CD4-positive, alpha-beta T cell treated with Interleukin-15 for 1 hour (primary cell): ENCODE measurements at places on chromosomes 6 and 20.

GRCh38 chr6:135295085-135295484 lies 114.0 kb downstream of the MYB start:
- DNase-seq = no peak

- DNase-seq = peak; percentile 52
Observed at GRCh38 chr6:109187399-109188114, 92.2 kb downstream of the CEP57L1 start.

DNA sequence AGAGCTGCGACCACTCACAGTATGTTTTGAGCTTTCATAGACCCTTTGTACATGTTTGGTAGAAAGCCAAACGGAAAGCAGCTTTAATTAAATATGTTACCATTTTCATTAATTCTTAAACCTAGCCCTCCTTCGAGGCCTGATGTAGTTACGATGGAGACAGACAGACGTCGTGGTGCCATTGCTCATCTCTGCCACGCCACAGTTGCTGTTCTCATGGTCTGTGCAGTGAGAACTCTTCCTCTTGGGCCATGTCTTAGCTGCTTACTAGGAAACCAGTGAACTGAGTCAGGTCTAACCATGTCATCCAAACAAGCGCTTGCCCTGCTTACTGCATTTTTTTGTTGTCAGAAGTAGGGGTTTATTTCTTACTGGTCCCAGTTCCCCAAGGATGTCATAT lies 62.8 kb downstream of the SNX9 start:
- no peak for DNase-seq

- DNase-seq = no peak
Observed at GRCh38 chr6:106170030-106170791, 84.1 kb downstream of the PRDM1 start.

DNA sequence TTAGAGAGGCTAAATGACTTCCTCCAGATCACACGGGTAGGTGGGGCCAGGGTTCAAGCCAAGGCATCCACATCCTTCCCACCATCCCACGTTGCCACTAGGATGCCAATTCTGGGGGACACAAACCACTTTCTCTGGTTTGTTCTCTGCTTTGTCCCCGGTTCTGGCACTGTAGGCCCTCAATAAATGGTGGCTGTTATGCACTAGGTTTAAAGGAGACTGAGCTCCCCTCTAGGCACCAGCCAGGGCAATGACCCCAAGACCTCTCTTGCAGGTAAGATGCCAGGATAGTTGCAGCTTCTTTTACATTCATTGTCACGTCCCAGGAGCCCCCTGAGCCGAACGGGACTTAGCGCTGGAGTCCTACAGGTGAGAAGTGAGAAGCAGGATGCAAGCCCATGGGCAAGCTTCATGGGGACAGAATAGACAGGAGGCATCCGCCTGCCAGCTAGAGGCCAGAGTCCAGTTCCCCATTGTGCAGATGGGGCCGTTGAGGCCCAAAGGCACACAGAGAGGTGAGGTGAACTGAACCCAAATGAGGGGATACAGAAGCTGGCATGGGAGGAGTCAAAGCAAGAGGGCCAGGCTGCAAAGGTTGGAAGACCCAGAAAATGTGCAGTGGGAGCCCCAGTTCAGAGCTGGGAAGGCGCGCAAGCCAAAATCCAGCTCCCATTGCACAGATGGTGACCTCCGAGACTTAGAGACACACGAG lies 677 bp downstream of the PXMP4 start:
- no peak for DNase-seq

- no peak for DNase-seq
Observed at GRCh38 chr6:164889980-164890379, 419.4 kb downstream of the C6orf118 start.

DNA sequence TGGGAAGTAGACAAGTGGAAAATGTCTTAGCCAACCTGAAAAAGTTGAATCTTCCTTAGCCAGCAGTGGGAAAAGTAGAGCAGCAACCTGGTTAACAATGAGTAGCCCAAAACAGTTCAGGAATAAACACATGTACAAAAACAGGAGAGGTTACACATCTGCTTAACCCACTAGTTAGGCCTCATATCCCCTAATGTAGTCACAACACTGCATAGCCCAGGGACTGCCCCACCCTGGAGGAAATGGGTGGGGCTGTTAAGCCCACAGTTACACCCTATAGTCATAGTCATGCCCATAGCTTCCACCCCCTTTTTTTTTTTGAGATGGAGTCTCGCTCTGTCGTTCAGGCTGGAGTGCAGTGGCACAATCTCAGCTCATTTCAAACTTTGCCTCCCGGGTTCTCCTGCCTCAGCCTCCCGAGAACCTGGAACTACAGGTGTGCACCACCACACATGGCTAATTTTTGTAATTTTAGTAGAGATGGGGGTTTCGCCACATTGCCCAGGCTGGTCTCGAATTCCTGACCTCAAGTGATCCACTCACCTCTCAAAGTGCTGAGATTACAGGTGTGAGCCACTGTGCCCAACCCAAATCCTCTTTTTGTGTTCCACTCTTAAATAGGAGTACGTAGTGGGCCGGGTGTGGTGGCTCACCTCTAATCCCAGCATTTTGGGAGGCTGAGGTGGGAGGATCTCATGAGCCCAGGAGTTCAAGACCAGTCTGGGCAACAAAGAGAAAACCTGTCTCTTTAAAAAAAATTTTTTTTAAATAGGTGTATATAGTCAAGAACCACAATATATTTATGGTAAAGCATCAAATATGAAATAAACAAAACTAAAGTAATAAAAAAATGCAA lies 24.5 kb downstream of the ILRUN start:
- peak; percentile 88 for DNase-seq

- peak; percentile 26 for DNase-seq
Observed at GRCh38 chr6:117677553-117678141, 2.4 kb downstream of the NUS1 start.

DNA sequence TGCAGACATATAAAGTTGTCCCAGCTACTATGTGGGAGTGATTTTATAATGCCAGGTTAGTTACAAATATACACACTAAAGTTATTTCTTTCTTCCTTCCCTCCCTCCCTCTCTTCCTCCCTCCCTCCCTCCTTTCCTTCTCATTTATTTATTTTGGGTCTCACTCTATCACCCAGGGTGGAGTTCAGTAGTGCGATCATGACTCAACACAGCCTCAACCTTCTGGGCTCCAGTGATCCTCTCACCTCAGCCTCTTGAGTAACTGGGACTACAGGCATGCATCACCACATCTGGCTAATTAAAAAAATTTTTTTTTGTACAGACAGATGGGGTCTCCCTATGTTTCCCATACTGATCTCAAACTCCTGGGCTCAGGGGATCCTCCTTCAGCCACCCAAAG lies 59.2 kb downstream of the PHF20 start:
- DNase-seq = no peak

GRCh38 chr6:92271091-92271490 lies 1148.3 kb downstream of the EPHA7 start:
- DNase-seq = no peak

- DNase-seq = no peak
Observed at GRCh38 chr20:24972341-24972740, 20.2 kb downstream of the APMAP start.

- no peak for DNase-seq
Observed at GRCh38 chr20:10171864-10172751, 46.5 kb upstream of the SNAP25 start.

GRCh38 chr20:50192364-50193198 lies 2.0 kb downstream of the CEBPB start:
- peak; percentile 81 for DNase-seq

GRCh38 chr6:113402544-113402943 lies 454.6 kb upstream of the MARCKS start:
- no peak for DNase-seq

DNA sequence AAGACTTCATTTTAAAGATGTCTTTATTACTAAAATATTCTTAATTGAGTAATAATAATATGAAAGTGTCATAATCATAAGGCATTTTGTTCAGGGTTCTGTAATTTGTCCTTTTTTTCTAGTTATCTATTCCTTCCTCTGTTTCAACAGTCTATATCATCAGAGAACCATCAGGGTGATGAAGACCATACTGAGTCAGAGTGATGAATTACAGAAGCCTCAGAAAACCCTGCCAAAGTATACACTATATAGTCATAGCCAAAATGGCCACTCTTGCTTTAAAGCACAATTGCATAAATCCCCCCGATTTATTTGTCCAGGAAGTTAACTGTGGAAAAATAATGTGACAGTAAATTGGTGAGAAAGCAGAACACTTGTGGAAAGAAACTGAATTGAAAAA lies 735.0 kb downstream of the EPHA7 start:
- no peak for DNase-seq

DNA sequence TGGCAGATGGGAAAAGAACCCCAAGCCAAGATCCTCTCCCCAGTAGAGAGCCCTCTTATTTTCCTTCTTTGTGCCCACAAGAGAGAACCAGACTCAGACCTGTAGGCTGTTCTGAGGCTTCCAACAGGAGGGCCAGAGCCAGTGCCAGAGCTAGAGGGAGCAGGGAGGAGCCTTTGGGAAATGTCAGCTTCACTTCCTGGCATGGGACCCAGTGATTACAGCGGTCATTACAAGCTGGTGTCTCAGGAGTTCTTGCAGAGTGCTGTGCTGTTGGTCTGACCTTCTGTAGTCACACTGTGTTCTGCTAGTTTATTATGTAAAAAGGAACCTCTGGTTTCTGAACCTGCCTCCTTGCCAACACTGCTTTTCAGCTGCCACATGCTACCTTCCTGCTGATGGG lies 38.9 kb downstream of the STK35 start:
- DNase-seq = no peak

GRCh38 chr20:10478205-10478604 lies 43.1 kb downstream of the SLX4IP start:
- no peak for DNase-seq

DNA sequence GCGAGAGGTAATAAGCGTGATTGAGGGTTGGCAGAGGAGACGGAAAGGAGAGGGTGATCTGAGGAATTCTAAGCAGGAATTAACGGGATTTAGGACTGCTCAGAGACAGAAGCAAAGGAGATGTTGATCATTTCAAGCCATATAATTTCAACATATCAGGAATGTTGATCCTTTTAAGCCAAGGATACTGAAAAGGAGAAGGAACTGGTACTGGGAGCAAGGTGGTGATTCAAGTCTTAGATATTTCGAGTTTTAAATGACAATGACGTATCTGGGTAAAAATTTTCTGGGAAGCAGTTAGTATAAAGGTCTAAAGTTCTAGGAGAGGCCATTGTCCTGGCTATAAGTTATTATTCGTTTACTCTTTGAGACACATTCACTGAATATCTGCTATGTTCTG lies 91.3 kb upstream of the OGFRL1 start:
- no peak for DNase-seq

DNA sequence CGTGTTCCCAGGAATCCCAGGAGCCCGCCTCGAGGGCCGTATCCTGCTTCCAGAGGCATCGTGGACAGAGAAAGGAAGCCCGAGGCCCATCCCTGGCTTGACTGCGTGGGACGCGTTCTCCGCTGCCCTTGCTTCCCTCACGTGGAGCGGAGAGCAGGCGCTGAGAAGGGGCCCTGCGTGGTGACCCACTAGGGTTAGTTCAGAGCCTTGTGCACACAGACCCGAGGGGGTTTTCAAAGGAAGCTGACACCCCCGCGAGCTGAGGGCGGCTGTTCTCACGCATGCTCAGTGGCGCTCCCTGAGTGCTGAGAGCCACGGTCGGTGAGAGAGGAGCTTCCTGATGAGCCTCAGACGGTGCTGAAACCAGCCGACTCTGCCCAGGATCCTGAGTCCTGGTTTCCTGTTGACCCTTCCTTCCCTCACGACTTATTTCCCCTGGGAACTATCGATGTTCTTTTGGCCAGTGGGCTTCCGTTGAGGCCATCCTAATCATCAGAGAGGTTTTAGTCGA lies 28.9 kb upstream of the CCR6 start:
- peak; percentile 91 for DNase-seq

GRCh38 chr20:37885593-37886503 lies 17.1 kb upstream of the VSTM2L start:
- no peak for DNase-seq

GRCh38 chr6:30759575-30760239 lies 15.4 kb upstream of the IER3 start:
- DNase-seq = no peak

GRCh38 chr6:47733879-47734558 lies 35.6 kb downstream of the ADGRF4 start:
- DNase-seq = no peak

- DNase-seq = no peak
Observed at GRCh38 chr6:116887168-116887567, 10.1 kb downstream of the RFX6 start.

GRCh38 chr6:57435475-57436160 lies 118.2 kb downstream of the PRIM2 start:
- no peak for DNase-seq

DNA sequence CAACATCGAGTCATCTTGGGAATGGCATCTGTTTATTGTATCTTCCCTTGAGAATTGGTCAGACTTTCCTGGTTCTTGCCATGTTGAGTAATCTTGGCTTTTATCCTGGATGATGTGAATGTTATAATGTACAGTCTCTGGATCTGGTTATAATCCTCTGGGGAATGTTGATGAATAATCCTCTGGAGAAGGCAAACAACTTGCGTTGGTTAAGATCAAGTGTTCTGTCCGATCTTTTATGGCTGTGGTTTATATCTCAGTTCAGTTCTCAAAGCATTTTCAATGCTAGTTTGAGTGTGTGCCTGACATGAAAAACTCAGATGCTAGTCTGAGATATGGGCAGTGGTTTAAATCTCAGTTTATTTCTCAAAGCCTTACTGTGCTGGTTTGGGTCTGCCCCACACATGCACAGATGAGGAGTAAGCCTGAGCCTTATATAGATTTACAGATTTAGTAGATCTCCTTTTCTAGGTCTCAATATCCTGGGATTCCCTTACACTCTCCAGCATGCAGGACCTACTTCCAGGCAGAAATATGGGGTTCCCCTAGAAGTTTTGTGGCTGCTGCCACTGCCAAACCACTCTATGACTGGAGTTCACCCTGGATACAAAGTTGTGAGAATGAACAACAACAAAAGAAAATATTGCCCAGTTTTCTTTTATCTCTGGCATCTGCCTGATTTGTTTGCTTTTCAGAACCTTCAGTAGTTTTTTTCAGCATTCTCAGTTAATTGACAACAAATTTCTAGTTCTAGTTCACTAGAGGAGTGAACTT lies 191.8 kb upstream of the MAN1A1 start:
- DNase-seq = no peak

- DNase-seq = no peak
Observed at GRCh38 chr6:156154896-156155295, 622.3 kb upstream of the ARID1B start.

GRCh38 chr6:33299237-33299944 lies 649 bp upstream of the RGL2 start:
- peak; percentile 93 for DNase-seq

GRCh38 chr6:36853325-36853724 lies 14.1 kb upstream of the CPNE5 start:
- DNase-seq = peak; percentile 51
